Lower leg skin (tissue), 4 donors: ENCODE measurements at places on chromosomes 1 and 21.

DNA sequence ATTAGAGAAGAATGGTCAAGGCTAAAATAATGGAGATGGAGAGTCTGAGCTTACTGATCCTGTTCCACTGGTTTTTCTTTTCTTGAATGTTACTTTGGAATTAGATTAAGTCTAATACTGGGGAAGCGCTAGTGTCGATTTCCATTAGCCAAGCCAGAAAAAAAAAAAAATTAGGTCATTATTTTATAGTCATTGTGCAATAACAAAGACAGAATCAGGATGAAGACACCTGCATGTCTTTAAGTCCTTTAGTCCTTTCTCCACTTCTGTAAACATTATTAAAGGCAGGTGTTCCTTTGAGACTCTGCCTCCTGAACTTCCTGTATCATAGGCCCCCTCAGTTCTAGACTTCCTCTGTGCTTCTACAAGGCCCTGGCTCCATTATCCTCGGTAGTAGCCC is 42.8 kb downstream of the MYSM1 start:
- DNase-seq = no peak

DNA sequence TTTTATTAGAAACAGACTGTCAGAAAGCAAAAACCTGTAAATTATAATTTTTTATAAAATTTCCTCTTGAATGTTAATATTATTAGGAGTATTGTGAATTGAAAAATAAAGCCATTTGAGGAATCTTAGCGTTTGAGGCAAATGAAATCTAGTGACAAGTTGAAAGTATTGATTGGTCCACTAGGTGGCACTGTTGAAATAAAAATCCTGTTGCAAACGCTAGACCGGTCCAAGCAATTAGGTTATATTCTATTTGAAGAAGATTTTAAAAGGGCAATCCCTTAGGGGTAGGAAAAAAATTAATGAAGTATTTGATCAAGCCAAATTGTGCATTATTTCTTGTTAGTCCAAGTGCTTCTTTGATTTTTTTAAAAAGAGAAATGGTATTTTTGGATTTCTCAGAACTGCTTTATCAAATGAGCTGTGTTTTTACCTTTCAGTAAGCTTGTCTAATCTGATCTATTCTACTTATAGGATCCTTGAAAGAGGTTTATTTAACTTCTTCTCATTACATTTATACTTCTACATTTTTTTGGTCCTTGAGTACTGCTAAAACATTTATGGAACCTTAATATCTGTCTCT is 57.7 kb downstream of the ATG4C start:
- no peak for DNase-seq

- no peak for DNase-seq
Observed at GRCh38 chr1:77459881-77460280, 178.1 kb downstream of the AK5 start.

DNA sequence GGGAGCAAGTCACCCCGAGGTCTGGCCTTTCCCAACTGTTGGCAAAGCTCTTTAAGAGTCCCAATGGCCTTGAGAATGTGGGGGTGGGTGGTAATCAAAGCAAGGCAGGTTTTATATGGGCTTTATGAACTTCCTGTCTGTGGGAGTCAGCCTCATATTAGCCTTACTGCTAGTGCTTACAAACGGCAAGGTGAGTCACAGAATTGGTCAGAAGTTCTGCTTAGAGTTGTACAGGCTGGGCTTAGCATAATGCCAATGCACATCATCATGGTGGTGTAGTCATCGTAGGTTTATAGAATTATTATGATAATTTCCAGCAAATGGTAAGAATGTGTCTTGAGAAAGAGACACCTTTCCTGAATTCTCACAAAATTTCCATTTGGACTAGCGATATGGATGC is 192.7 kb upstream of the KIAA0040 start:
- no peak for DNase-seq

- DNase-seq = no peak
Observed at GRCh38 chr1:9715536-9716226, 64.2 kb downstream of the PIK3CD start.

- no peak for DNase-seq
Observed at GRCh38 chr1:59504276-59504675, 207.4 kb downstream of the FGGY start.
